ENCODE measurements at places on chromosomes 16 and 17.
A peak's percentile ranks its signal among the peaks of the same experiment; 100 is the strongest.

- no peak for DNase-seq
These were observed 21.1 kb upstream of the SPPL2C start for GRCh38 chr17:45823598-45823997.

- DNase-seq = no peak
These were observed 37.5 kb upstream of the DHX40 start for GRCh38 chr17:59527931-59528330.

DNA sequence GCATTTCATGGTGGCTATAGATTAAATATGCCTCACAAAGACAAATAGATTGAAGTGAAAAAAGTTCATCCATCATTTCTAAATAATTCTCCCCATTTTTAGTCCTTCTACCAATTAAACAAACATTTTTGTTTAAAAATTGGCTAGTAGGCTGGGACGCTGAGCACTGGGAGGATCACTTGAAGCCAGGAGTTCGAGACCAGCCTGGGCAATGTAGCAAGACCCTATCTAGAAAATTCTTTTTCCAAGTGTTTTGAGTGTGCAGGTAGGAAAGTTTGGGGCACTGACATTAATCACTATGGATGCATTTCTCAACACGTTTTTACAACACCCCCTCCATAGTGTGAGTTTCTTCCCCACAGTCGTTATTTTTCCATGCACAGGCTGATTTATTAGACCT is 56.7 kb downstream of the MRC2 start:
- no peak for DNase-seq

DNA sequence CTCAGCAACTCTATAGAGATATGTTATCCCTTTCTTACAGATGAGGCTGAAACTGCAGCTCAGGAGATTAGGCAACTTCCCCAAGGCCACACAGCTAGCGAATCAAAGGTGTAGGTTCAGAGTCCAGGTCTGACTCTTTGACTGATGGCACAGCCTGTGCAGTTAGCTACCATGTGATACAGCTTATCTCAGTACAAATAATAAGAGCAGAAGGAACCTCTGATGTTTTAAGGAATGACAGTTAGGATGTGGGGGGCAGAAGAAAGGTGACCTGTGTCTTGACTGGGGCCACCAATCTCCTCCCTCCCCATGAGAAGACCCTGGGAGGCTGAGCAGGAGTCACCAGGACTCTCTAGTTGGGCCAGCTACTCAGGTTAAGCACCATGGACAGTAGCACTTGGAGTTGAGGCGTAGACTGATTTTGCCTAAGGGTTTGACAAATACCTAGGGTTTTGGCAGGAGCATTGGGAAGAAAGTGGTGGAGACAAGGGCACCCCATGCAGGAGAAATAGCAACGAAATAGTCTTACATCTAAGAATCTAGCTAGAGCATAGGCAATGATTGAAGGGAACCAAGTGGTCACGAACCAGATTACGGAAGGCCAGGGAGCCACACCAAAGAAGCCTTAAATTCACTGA is 22.8 kb upstream of the ACSM2B start:
- DNase-seq = no peak

GRCh38 chr17:44193326-44194084 is 6.2 kb downstream of the ATXN7L3 start:
- DNase-seq = no peak

DNA sequence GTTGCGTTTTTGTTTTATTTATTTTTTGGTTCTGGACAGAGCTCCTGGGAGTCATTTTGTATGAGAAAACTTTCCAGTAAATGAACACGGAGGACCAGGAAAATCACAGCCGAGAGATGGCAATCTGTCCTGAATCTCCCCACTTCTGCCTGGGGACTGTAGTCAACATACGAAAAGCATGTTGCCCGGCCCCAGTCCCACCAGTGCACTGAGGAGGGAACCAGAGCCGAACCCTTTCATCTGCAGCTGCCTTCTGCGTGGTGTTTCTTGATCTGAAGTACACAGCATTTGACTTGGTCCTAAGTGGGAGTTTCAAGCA is 18.9 kb downstream of the SNX11 start:
- no peak for DNase-seq

- no peak for DNase-seq
These were observed 3.0 kb downstream of the PHF12 start for GRCh38 chr17:28948342-28948741.

DNA sequence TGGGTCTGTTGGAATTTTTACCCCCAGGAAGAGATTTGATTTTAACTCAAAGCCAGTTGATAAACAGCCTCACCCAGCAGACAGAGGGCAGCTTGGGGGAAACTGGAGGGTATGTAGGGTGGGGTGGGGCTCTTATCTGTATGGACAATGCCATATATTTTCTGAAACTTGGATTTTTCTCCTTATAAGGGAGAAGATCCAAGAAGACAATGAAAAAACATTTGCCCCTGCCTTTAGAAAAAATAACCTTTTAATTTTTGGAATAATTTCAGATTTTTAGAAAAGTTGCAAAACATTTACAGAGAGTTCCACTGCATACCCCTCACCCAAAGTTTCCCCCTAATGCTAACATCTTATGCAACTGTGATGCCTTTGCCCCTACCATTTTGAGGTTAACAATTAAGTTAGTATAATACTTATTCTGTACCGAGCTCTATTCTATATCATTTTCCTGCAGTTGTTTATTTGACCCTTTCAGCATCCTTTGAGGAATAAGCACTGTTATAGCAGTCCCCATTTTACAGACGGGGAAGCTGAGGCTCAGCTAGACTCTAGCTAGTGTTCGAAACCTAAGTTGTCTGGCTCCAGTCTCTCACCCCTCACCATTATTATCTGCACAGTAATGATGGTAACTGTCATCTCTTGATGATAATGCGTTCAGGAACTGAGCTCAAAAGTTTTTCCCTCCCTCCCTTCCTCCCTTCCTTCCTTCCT is 66.4 kb downstream of the PRKCB start:
- no peak for DNase-seq

DNA sequence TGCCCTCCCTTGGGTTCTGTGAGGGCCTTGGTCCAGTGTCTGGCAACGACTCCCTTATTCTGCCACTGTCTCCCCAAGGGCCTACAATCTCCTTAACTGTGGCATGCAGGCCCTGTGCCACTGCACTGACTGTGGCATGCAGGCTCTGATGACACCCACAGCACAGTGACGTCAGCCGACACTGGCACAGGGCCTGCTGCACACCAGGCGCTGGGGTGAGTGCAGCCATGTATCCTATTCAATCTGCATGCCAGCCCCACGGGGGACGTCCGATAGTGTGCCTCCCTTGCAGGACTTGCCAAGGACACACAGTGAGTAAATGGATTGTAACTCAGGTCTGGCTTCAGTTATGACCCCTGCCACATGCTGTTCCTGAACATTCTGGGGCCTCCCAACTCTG is 39.8 kb upstream of the RASD1 start:
- DNase-seq = peak; percentile 21

GRCh38 chr16:69319826-69320739 is 8.9 kb downstream of the VPS4A start:
- DNase-seq = no peak
